ENCODE measurements at places on chromosomes 1 and 21.

DNA sequence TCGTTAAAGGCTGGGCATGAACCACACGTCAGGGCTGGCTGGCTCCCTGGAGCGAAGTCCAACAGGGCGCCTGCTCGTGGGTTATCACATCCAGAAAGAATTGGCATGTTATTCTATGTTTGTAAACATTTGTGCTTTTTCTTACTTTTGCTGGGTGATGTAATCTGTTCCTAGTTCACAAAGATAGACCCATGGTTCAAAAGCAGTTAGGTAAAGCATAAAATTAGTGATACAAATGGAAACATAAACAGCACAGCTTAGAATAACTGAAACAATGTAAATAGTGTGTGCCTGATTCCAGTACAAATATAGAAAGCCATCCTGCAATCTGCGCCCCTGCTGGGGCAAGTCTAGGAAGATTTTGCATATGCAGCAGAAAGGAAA is 184.0 kb upstream of the C1orf174 start:
- no peak for DNase-seq

GRCh38 chr21:29293495-29293894 is 5.2 kb upstream of the BACH1 start:
- no peak for DNase-seq

GRCh38 chr21:44601596-44602462 is 1.4 kb downstream of the KRTAP10-7 start:
- DNase-seq = no peak

- DNase-seq = no peak
Observed at GRCh38 chr1:170789063-170789462, 125.1 kb downstream of the PRRX1 start.

- no peak for DNase-seq
Observed at GRCh38 chr1:157144509-157144908, 6.3 kb upstream of the ETV3 start.

DNA sequence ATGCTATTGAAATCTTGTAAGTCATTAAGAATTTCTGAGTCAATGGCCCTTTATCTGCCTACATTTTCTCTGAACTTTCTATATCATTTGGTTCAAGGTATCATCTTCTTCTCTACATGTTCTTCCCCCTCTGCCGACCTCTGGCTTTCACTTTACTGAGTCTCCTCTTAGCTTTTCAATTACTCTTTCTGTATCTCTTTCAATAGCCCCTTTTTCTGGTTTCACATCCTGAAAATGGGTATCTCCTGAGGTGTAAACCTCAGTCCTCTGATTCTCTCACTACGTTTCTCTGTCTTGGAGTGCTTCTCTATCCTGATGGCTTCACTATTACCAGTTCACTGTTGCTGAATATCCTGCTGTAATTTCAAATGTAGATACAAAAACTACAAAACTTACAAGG is 98.9 kb downstream of the LYST start:
- DNase-seq = no peak

- no peak for DNase-seq
Observed at GRCh38 chr1:217311766-217312165, 319.1 kb downstream of the GPATCH2 start.

DNA sequence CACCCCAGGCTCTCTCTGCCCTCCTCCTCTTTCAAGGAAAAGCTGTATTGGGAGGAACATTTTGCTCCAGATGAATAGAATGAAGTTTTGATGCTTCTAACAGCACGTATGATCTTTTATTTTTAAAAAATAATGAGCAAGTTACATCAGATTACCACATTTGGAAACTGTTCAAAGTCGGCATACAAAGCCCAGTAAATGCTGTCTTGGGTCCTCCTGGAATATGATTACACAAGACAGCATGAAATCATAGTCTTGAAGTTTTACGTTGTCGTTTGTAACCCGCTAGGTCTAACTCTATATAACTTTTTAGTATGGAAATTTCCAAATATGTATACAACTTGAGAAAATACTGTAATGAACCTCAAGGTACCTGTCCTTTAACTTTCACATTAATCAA is 385.6 kb downstream of the HLX start:
- DNase-seq = no peak

DNA sequence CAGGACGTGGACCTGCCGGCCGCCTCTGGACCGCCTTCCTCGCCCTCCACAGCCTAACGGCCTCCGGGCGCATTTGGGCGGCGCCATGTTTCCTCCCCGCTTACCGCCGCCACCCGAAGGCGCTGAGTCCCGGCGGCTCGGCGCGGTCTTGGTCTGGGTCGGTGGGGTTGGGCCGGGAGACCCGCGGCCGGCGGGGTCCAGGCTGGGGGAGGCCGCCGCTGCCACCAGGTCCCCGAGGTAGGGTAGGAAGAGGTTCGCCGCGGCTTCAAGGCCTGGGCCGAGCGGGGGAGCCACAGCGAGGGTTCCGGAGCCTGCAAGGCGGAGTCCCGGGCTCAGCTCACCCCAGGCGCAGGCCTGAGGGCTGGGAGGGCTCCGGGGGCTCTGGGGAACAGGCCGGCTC is 5.5 kb downstream of the OR2C3 start:
- no peak for DNase-seq

- no peak for DNase-seq
Observed at GRCh38 chr1:34918977-34919561, 10.4 kb downstream of the DLGAP3 start.

DNA sequence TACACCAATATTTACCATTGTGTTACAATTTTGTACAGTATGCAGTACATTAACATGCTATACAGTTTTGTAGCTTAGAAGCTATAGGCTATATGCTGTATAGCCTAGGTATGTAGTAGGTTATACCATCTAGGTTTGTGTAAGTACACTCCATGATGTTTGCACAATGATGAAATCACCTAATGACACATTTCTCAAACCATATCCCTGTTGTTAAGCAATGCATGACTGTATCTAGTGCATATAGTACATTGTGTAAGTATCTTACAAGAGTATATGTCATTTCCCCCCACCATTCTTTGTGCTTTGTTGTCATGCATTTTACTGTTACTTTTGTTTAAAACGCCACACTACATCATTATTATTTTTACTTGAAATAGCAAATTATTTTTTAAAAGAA is 65.7 kb upstream of the RNF11 start:
- DNase-seq = no peak

DNA sequence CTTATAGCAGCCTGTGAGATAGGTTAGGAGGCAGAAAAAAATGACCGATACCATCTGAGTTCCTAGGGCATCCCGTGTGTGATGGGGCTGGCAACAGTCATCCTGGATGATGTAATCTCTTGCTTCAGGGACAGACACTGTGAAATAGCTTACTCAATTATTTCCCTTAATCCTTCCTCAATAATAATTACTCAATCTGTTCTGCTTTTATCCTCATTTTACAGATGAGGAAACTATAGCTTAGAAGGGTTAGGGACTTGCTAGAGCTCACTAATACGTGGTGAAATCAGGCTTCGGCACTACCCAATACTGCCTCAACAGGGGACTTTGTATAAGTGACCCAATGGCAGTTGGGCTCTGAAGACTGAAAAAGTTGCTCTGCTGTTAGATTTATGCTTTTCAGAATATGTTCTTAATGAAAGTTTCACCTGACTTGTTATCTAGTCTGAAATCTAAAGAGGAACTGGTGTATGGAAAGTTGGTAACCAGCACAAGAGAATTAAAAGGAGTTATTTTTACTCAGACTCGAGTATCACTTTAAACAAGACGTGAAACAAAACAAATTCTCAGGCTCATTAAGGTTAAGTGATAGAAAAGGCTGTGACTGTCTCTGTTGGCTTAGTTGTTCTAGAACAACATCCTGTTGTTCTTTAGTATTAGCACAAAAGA is 14.4 kb downstream of the CD55 start:
- no peak for DNase-seq

DNA sequence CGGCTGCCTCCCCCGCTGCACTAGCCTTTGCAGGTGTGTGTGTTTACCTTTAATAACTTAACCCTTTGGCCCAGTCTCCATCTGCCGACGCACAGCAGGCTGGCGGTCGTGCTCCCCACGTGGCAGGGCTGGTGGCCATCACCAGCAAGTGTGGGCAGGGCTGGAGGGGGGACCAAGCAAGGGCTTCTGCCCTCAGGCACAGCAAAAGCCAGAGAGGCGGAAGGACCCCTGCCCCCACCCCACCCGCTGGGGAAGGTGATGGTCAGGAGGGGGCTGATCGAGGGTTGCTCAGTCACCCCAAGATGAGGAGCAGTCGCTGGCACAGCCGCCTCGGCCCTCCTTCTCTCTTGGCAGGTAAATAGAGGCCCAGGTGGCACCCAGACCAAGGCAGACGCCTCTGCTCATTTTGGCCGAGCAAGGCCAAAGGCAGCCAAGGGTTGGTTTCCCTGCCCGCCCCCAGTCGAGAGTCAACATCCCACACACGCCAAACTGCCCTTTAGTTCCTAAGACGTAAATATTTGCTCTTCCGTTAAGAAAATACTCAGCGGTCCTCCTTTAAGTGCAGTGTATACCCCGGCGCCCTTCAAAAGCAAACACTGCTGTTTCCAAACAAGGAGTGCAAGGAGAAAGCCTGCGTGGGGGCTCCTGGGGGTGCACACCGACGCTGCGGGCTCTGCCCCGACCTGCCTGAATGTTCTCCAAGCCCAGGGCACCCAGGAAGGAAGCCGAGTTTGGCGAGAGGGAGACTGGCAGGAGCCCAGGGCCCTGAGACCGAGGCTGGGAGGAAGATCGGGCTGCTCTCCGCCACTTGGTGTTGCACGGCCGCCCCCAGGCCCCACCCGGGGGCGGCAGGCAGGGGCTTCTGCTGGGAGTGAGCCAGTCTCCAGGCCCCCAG is 82.7 kb downstream of the SIK1 start:
- no peak for DNase-seq

DNA sequence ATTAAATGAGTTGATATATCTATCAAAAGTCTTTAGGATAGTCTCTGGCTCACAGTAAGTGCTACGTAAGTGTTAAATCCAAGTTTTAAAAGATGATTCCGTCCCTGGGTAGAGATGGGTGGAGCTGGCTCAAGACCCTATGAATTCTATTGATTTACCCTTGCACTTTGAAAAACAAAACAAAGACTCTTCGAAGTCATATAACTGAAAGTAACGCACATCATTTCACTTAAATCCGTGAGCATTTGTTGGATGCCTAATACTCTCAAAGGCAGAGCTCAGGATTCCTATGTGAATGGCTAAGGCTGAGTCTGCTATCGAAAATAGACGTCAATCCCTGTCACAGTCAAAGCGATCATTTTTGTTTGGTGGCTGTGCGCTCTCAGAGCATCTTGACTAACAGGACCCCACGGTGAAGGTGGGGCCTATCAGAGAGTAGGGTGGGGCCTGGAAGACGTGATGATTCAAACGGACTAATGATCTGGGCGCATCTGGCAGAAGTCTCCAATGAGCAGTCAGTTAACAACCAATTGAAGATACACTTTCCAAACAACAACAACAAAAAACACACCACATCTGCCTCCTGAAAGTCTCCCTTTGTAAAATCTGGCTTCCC is 1.2 kb upstream of the NUCKS1 start:
- no peak for DNase-seq

DNA sequence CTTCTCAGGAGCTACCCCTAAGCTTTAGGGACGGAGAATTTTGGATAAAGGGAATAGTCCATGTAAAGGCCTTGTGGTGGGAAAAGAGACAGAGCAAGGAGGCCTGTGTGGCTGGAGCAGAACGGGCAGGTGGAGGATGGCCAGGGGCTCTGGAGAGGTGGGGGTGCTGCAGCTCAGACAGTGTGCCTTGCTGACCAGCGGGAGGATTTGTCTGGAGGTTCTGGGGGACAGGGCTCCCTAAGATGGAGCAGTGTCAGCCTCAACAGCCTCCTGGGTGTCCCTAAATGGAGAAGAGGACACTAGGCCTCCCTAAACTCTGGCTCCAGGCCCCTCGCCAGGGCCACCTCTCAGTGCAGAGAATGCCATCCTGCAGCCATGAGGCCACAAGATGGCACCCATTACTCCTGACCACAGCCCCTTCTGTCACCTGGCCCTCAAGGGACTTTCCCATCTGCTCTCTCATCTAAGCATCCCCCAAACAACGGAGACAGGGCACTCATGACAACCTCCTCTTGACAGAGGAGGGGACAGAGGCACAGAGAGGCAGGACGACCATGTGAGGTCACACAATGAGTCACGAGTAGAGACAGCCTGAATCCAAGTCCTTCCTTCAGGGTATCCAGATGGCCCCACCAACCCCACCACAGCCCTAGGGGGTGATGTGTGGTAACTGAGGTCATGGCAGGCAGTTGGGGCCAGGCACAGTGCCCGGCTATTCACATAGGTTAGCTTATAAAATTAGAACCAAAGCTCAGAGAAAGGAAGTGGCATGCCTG is 94.7 kb downstream of the DMRTB1 start:
- DNase-seq = no peak

- DNase-seq = no peak
Observed at GRCh38 chr21:38254970-38255369, 1.8 kb upstream of the KCNJ15 start.

DNA sequence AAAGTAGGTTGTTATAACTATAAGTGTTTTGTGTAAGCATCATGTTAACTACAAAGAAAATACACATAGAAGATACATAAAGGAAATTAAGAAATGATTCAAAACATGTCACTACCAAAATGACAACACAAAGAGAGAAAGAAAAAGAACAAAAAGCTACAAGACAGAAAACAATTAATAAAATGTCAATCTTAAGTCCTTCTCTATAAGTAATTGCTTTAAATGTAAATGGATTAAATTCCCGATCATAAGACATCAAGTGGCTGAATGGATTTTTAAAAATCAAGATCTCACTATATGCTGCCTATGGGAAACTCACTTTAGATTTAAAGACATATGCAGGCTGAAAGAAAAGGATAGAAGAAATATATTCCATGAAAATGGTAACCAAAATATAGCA is 232.3 kb upstream of the NFIA start:
- DNase-seq = no peak

DNA sequence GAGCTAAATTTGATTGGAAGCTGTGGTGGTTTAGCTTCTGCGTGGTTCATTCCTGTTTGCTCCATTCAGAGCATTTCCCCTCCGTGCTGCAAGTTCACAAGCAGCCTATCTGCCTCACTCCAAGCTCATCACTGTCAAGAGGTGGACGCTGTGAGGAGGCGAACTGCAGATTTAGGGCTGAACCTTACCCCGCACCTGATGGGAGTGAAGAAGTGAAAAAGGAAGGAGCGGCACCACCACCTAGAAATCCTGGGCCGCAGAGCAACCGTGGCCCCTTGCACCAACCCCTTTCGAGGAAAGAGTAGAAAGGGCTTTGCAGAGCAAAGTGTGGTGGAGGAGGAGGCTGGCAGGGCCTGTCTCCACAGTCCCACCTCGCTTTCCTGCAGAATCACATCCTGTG is 117.4 kb downstream of the IER5 start:
- no peak for DNase-seq

DNA sequence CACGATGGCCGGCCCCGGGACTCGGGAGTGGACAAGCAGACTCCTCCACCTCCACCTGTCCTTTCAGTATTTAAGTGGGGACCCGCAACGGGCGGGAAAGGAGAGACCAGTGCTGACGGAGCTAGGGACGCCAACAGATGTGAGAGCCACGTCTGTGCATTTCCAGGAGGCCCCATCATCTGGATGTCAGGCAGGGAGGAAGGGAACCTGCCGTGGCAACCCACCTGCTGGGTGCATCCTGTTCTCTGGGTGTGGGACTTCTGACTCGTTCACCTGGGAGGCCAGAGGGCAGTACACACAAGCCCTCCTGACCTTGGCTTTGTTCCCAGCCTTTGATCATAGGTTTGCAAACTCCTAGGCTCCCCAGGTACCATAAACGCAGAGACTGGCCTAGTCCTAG is 5.6 kb upstream of the PCBP3 start:
- DNase-seq = no peak

- DNase-seq = no peak
Observed at GRCh38 chr1:178126741-178127185, 32.9 kb downstream of the RASAL2 start.
